Activated CD8-positive, alpha-beta memory T cell treated with anti-CD3 and anti-CD28 coated beads for 4 hours (primary cell): ENCODE measurements at places on chromosomes 4 and X.

DNA sequence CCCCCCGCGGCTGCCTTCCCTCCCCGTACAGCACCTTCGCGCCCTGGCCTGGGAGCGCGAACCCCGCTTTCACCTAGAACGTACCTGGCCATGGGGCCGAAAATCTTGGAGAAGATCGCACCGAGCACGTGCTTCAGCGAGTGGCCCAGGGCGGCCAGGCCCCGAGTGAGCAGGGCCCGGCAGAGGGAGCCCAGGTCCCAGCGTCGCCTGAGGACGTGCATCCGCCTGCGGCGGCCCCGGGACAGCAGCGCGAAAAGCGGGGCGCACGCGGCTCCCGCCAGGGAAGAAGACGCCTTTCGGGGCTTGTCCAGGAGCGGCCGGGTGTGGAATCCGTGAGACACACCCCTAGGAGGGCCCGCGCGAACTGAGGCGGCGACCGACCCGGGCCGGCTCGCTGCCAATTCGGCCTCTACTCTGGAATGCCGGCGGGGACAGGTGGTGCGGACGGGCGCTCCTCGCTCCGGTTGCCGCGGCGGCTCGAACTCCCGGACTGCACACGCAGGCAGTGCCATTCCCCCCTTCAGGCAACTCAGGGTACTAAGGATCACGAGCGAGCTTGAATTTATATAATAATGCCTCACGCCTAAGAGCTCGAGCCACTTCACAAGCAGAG lies at the start of gene HS6ST2:
Gene HS6ST2, minus strand, starts transcription at position 539 of the 613 bp plus-strand sequence.
- no peak for DNase-seq

DNA sequence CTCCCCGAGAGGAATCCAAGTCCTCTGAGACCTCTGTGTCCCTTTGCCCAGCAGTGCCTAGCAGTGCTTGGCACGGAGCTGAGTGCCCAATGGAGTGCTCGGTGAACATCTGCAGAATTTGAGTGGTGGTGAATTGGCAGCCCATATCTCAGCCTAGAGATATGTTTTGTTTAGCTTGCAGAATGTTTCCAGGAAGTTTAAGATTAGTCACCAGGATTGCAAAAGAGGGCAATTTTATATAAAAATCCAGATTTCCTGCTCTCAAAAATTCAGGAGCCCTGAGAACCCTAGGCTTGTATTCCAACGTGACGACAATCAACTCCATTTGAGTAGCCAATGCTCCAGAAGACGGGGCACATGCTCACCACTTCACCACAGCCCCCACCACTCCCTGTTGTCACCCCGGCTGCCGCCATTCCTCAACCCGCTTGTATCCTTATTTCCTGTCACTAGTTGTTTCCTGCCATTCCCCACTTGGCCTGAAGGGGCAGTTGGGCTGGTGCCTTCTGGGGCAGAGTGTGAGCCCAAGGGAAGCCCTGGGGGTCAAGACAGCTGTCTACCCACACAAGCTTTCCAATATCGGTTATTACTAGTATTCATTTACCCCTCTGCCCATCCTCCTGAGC lies 116.9 kb downstream of the EFNB1 start:
- no peak for DNase-seq

GRCh38 chrX:22366166-22366702 lies 93.5 kb downstream of the CBLL2 start:
- DNase-seq = no peak

DNA sequence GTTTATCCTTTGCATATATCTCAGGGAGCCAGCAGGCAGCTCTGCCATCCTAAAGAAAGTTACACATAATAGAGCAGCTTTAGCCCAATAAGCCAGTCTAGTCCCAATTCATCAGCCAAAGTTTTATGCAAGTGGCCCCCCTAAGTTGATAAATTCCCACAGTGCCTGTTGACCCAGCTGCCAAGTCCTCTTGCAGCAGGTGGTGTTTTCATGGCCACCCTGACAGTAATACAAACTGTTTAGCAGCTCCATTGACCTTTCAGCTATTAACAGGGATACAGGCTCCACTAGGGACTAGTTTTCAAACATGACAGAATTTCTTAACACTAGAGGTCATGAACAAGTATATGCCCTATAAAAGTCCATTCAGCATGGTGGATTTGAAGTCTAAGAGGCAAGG lies 77.5 kb downstream of the HHIP start:
- DNase-seq = no peak

- no peak for DNase-seq
Observed at GRCh38 chr4:153790500-153790865, 1.6 kb upstream of the SFRP2 start.

DNA sequence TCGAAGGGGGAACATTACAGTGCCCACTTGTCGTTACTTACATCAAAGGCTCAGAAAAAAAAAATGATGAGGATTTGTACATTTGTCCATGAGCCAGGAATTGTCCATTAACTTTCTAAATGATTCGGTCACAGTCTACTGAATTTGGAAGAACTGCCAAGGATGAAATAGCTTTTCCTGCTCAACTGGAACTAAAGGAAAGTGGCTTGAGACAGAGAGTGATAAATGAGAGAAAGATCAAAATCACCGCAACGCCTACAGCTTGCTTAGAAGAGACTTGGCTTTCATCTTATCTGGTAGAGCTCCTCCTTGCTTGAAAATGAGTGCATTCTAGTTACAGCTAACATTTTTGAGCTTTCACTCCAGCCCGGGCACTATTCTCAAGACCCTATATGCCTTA lies 55.5 kb upstream of the ADGRG2 start:
- no peak for DNase-seq

- DNase-seq = no peak
Observed at GRCh38 chr4:38454284-38454683, 209.7 kb upstream of the KLF3 start.

- DNase-seq = no peak
Observed at GRCh38 chr4:142473960-142474338, 372.2 kb downstream of the INPP4B start.

DNA sequence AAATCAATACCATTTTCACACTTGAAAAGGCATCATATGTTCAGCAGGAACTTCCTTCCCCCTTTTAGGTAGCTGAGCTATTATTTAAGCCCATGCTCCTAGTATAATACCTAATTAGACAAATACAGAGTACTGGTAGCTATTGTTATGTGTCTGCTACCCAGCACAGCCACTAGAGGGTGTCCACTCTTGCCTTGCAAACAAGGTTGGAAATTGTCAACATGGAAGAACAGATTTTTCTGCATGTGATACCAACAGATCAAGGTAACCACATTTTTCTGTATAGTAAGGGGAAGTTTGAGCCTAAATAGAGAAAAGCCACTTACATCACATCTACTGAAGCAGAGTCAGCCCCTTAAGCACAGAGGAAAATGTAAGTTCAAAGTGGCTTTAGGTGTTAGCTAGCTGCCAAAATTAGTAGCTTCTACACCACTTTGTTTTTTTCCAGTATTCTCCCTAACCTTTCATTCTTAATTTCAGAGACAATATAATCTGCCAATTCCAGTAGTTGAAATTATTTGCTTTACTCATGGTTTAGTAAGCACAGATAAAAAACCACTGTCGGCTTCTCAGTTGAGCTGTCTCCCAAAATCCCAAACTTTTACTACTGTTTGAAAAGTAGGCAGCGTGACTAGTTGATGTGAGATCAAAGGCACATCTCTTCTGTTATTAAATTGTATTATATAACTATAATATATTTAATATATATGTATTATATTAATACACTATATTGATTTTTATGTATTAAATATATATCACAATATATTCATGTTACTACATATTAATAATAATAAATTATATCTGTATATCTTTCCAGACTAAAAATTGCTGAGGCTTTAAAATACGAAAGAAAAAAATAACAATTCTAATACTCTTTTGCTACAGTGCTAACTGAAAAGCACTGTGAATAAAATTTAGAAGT lies 38.2 kb downstream of the EDNRA start:
- DNase-seq = no peak

DNA sequence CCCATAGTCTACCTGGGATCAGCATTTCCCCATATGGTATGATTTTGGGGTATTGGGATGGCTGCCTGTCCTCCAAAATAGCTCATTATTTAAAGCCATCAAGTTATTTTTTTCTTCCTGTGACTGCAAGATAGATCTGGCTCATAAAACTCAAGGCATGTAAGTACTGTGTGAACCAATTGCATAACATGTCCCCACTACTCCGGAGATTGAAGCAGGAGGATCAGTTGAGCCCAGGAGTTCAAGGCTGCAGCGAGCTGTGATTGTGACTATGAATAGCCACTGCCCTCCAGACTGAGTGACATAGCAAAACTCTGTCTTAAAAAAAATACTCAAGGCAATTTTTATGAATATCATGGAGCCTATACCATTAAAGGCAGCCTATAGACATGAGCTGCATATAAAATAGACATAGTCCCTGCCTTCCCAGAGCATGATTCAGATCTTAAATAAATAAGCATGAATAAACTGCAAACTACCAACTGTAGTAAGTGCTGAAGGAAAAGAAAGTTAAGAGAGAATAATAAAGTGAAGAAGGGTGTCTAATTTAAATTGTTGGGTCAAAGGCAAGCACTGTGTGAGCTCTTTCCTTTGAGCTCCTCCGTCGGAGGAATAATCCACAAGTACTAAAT lies 16.9 kb upstream of the MMAA start:
- no peak for DNase-seq

GRCh38 chr4:176377780-176378179 lies 58.0 kb downstream of the SPCS3 start:
- DNase-seq = no peak

DNA sequence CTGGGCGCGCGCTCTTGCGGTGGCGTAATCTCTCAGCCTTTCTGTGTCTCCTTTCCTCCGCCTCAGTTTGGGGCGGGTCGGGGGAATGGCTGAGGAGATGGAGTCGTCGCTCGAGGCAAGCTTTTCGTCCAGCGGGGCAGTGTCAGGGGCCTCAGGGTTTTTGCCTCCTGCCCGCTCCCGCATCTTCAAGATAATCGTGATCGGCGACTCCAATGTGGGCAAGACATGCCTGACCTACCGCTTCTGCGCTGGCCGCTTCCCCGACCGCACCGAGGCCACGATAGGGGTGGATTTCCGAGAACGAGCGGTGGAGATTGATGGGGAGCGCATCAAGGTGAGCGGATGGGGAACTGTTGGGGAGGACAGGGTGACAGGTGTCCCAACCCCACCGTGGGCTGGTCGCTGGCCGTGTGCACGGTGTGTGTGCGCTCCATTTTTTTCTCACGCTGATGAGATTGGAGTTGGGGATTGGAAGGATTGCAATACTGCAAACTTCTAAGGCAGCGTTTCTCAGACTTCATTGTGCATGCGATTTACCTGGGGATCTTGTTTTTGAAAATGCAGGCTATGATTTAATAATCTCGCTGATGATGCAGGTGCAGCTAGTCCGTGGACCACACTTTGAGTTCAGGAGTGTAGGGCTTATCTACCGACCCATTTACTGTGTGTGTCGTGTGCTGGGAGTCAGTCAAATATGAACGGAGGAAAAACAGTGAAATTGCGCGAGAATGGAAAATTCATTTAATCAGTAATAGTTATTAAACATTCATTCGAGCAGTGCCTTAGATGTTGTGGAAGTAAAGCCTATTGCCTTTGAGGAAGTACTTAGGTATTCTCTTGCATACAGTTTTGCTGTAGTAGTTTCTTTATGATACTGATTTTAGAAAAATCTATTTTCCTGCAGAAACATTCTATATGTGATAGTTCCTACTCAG lies at the start of gene RAB33B:
Gene RAB33B, plus strand, starts transcription at position 11 of the 935 bp plus-strand sequence. Its CDS starts 75 bp downstream, at position 86.
- no peak for DNase-seq
